ENCODE measurements at places on chromosomes 7 and 10.

- no peak for DNase-seq
These were observed 47.2 kb downstream of the MALSU1 start for GRCh38 chr7:23346316-23346715.

GRCh38 chr7:108648989-108649388 is 79.3 kb downstream of the DNAJB9 start:
- DNase-seq, result no peak

- no peak for DNase-seq
These were observed 96.3 kb downstream of the PRPF18 start for GRCh38 chr10:13683017-13683416.

GRCh38 chr7:105779856-105780780 is 96.3 kb downstream of the ATXN7L1 start:
- DNase-seq, result no peak

- DNase-seq, result no peak
These were observed 93.1 kb downstream of the JCAD start for GRCh38 chr10:29966269-29966668.

DNA sequence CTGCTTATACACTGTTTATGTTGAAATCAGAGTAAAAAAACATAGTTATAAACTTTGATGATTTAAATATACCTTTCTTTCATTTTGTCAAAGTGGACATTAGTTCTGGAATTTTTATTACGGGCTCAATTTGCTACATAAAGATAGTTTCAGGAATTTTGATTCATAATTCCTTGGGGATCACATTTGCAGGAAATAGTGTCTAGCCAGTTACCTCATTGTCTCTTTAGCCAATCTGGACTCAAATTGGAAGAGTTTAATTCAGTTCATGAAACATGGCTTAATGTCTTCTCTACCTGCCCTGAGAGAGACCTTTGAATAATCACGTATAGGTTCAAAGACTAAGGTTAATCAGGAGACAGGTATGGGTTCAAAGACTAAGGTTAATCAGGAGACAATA is 262.6 kb downstream of the HGF start:
- DNase-seq, result no peak

GRCh38 chr10:131726967-131727366 is 173.8 kb upstream of the PPP2R2D start:
- DNase-seq, result no peak

DNA sequence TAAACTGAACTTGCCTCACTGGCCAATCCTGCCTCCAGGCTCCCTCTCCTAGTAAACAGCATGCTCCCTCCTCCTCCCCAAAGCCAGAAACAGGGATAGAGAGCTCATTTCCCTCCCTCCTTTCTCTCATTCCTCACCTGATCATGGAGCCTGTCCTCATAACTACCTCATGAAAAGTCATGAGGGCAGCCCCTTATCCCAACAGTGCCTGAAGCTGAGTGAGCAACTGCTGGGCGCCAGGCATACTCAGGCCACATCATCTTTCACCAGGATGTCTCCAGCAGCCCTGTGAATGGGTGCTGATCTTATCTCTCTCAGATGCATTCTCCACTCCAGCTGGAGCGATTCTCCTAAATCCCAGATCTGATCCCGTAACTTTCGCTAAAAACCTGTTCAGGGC is 307.2 kb downstream of the PRPF18 start:
- no peak for DNase-seq

DNA sequence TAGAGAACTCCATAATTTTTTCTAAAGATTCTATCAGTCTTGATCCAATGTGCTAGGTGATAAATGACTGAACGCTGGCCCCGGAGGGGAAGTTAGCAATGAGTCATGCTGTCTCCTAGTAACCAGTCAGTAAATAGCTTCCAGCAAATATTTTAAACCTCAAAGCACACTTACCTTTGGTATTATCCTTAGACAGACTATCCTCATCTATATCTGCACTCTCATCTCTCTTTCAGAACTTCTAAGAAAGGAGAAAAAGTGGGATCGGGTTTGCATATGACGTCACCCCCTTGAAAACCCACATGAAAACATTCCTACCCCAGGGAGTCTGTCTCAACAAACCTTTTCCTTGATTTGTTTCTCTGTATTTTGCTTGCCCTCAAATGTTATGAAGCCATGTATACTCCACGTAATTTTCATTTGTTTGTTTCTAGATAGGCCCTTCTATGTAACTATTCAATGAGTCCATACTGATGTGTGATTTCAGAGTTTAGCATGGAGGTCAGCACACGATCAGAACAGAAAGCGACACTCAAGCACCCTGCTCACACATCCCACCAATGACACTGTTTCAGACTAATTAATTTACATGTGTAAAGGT is 174.9 kb upstream of the NRP1 start:
- no peak for DNase-seq

DNA sequence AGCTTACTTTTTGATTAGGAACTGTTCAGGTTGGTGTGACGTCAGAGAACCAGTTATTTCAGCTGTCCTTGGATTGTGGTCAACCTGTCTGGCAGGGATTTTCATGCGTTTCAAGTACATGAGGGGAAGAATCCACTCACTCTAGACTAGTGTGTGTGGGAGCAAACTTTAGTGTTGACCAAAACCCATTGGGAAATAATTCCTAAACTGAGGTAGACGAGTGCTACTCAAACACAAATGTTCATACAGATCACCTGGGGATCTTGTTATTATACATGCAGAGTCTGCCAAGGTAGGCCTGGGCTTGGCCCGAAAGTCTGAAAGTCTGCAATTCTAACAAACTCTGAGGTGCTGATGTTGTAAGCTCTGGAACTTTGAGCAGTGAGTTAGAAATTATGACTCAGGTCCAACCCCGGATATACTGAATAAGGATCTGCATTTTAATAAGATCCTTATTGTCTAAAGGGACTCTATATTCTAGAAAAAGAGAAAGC is 111.1 kb upstream of the CREB5 start:
- DNase-seq, result no peak

GRCh38 chr10:76981251-76981650 is 656.4 kb downstream of the KCNMA1 start:
- no peak for DNase-seq

GRCh38 chr7:22808140-22808539 is 14.5 kb downstream of the TOMM7 start:
- DNase-seq, result no peak

- DNase-seq, result no peak
These were observed 10.0 kb upstream of the CRYGN start for GRCh38 chr7:151449990-151450389.
